ENCODE measurements at places on chromosomes 3 and 15.

DNA sequence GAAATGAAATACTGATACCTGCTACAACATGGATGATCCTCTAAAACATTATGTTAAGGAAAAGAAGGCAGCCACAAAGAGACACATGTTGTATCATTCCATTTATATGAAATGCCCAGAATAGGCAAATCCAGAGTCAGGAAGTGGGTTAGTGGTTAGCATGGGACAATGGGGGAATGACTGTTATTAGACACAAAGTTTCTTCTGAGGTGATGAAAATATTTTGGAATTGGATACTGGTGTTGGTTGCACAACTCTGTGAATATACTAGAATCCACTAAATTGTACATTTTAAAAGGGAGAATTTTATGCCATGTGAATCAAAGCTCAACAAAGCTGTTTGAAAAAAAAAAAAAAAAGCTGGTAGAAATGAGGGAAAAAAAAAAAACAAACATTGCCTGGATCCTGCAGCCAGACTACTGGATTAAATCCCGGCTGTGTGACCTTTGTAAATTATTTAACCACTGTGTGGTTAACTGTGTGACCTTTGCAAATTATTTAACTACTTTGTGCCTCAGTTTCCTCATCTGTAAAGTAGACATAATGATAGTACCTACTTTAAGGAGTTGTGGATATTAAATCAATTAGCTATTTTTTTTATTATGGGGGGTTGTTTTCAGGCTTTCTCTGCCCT lies 75.6 kb upstream of the PRICKLE2 start:
- no peak for DNase-seq

DNA sequence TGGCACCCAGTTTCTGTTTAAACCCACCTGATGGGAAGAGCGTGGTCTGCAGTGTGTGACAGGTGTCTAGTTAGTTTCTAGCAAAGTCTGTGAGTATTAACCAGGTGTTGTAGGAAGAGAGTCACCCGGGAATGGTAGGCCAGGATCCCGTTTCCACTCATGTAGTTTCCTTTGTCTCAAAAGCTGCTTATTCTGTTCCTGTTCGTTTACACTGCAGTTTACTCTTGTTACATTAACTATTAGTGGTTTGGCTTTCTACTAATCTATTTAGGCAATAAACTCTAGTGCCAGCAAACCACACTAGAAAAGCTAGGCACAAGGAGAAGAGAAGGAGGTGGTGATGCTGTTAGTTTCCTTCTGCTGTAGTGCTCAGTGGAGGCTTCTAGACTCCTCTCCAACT lies 32.7 kb downstream of the WDR76 start:
- DNase-seq, result no peak

GRCh38 chr15:72307026-72307425 lies 12.9 kb downstream of the CELF6 start:
- DNase-seq, result no peak

- no peak for DNase-seq
Observed at GRCh38 chr3:24137958-24138875, 193.1 kb downstream of the NR1D2 start.

GRCh38 chr15:49991587-49991986 lies 127.4 kb downstream of the ATP8B4 start:
- no peak for DNase-seq
